ENCODE measurements at places on chromosomes 3 and 15.

GRCh38 chr3:110881069-110881468, 190.5 kb upstream of the NECTIN3 start:
- no peak for DNase-seq

DNA sequence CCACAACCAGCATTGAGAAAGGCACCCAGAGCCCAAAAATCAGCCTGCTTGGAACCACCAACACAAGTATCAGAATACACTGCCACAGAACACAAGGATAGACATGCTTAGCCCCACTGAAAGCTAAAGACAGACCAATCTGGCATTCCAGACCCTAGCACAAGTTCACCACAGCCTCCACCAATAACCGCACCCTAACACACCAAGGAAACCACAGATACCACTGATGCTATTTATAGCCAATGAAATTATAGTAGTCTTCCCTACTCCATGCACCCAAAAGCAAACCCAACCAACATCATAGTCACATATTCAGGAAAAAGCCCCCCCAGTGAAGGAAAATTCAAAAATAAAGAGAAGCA, 83.9 kb upstream of the STT3B start:
- DNase-seq, result no peak

DNA sequence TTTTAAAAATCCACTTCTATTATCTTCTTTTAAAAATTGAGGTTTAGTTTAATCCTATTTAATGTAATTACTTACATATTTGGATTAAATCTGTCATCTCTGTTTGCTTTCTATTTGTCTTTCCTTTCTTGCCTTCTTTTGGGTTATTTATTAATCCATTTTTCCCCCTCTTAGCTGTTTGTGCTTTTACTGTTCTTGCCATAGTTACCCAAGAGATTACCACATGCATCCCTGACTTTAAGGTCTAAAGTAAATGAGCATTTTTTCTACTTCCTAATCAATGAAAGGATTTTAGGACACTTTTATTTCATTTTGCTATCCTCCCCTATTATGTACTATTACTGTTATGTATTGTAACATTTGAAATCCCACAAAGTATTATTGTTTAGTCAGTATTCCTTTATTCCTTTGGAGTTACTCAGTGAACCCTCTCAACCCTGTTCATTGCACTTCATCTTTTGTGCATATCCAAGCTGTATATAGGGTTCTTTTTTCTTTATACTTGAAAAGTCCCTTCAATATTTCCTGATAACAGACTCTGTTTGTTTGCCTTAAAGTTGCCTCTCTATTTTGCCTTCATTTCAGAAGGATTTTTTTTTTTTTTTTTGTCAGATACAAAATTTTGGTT, 62.7 kb downstream of the MEF2A start:
- no peak for DNase-seq

- no peak for DNase-seq
Measured at GRCh38 chr3:20890111-20890519, 704.1 kb upstream of the SGO1 start.

- no peak for DNase-seq
Measured at GRCh38 chr3:23669541-23670255, 136.1 kb upstream of the UBE2E1 start.

GRCh38 chr3:6438031-6438430, 422.9 kb upstream of the GRM7 start:
- no peak for DNase-seq

- DNase-seq, result no peak
Measured at GRCh38 chr3:168051531-168052471, 43.9 kb downstream of the GOLIM4 start.

DNA sequence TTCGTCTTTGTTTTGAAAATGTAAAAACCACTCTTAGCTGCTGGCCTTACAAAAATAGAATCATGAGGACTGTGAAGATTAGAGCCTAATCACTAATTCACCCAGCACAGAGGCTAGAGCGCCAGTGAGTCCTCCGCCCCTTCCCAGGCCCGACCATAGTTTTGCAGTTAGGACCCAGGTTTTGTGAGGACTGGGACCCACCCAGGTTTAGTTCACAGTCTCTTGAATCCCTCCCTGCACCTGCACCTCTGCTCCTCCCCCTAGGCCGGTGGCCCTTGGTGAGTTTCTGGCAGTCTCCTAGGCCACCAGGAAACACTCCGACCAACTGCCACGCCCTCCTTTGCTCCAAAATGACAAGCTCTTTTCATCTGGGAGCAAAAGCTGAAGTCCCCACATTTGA, 136.0 kb upstream of the CCDC54 start:
- no peak for DNase-seq

DNA sequence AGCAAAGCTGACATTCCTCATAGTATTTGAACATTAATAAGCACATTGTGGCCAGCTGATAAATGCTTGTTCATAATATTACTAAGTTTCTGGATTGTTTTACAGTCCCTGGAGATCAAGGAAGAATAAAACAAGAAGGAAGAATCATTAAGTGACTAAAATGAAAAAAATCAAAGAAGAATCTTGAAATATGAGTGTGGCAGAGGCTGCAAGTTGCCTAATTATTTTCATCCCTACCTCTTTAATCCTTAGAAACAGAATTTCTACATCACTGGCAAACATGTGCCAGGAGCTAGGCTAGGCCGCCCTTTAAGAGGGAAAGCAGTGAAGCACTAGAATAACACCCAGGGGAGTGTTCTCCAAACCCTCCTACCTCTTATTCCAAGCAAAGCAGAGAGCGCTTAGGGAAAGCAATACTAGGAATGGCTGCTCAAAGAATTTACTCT, 98.9 kb downstream of the MAGI1 start:
- DNase-seq, result no peak

GRCh38 chr3:148331081-148331846, 366.4 kb upstream of the AGTR1 start:
- no peak for DNase-seq

GRCh38 chr15:32855942-32856341, 138.1 kb downstream of the GREM1 start:
- DNase-seq, result no peak

- DNase-seq, result no peak
Measured at GRCh38 chr3:38558864-38559263, 62.7 kb downstream of the EXOG start.

GRCh38 chr3:184821034-184821433, 9.1 kb downstream of the VPS8 start:
- no peak for DNase-seq

DNA sequence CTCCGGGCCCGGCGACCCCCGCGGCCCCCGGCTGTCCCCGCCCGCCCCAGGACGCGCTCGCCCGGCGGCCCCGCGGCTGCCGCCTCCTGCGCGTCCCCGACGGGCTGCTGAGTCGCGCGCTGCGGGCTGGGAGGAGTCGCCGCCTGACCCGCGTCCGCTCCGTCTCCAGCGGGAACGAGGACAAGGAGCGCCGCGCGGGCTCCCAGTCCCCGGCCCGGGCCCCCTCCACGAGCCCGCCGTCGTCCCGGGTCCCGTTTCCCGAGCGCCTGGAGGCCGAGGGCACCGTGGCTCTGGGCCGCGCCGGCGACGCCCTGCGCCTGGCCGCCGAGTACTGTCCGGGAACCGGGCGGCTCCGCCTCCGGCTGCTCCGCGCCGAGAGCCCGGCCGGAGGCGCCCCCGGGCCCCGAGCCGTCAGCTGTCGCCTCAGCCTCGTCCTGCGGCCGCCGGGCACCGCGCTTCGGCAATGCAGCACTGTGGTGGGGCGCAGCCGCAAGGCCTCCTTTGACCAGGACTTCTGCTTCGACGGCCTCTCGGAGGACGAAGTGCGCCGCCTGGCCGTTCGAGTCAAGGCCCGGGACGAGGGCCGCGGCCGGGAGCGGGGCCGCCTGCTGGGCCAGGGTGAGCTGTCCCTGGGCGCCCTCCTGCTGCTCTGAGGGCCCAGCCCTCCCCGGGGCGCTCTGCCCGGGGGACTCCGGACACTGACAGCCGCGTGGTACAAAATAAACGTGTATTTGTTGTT, 1.5 kb downstream of the C2CD4A start:
- DNase-seq, result peak; percentile 25
